ENCODE measurements at places on chromosomes 1 and 21.

- no peak for DNase-seq
Measured at GRCh38 chr1:243716906-243717305, 133.1 kb downstream of the AKT3 start.

- DNase-seq = peak; percentile 41
Measured at GRCh38 chr1:155173478-155174323, at the start of gene TRIM46. TSS of gene TRIM46 (plus strand) at chr1:155173849. CDS start at chr1:155173967, 118 bp downstream.

DNA sequence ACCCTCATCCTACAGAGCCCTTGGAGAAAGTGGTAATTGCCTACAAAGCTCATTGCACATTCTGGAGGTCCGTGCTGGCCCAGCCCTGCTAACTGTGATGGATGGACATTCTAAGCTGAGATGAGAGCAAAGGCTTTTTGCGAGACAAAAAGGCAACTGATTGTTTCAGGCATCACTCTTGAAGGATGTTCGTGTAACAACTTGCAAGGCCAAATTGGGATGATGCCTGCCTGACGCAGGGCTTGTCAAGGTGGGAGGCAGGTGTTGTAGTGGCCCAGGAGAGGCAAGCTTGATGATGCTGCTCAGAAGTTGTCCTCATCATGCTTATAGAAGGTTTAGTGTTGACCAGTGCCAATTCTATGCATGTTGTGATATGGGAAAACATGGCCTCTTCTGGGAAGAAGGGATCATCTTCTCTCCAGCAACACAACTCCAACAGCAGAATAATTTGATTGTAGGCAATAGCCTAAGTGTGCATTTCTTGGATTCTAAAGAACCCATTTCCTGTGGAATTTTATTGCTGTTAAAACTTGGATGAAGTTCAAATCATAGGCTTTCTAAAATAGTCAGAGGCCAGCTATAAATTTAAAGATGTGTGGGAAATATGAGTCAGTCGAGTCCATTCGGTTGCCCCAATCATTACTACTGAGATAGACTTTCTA is 102.5 kb upstream of the COA6 start:
- DNase-seq = no peak

GRCh38 chr1:66695116-66695515 is 57.1 kb upstream of the DYNLT5 start:
- DNase-seq = no peak

DNA sequence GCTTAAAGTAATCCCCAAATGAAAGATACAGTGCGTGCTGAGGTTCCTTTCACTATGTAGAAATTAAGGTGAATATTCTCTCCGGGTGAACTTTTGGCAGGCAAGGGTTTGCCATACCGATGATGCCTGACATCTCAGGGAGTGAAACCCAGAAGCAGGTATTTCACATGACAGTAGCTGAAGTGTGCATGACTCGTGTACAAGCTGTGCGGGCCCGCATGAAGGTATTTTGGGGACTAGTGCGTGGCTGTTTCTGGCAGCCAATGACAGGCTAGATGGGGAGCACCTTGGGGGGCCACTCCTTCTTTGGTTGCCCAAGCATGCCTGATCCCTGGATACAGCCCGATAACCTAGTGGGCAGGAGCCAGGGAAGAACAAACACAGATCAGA is 569.0 kb downstream of the SMYD3 start:
- no peak for DNase-seq

DNA sequence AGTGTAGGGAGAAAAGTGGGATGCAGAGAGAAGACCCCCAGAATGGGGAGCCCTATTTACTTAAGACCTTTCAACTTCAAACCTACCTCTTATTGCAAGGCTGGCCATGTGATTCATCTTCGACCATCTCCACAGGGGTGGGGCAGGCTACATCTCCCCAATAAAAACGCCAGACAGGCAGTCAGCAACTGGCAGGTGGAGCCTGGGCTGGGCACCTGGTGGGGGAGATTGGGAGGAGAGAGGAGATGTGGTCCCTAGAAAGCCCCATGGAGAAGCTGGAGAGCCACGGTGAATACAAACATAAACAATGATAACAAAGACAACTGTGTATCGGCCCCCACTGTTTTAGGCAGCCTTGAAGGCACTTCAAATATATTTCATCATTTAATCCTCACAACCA is 336.7 kb upstream of the PROX1 start:
- no peak for DNase-seq

DNA sequence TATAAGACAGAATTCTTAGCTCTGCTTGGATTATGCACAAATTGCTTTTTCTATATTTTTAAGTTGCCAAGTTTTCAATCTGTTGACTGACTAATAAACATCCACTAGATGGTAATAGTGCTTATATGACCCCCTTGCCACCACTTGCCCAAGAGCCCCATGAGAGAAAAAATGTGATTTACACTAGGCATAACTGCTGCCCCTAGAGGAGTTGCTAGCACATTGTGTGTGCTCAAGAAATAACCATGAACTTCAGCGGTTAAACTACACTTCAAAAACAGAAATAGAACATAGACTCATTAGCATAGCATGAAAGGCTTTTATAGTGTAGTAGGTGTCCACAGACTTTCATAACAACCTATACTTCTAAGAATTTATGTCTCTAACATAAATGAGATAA is 61.4 kb downstream of the BRINP3 start:
- no peak for DNase-seq

DNA sequence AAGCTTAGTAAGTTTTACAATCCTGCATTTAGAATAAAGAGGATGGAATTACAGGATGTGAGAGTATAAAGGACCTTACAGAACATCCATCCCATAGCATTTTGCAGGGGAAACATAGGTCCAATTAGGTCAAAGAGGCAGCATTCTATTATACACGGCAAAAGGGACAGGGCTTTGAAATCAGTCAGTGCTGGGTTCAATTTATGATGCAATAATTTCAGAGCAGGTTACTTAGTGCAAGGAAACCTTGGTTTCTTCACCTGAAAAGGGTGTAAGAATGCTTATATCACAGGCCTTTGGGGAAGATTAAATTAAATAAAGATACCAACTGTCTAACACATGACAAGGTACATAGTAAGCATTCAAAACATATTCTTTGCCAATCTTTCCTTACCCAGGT is 17.1 kb upstream of the NTNG1 start:
- DNase-seq = no peak

DNA sequence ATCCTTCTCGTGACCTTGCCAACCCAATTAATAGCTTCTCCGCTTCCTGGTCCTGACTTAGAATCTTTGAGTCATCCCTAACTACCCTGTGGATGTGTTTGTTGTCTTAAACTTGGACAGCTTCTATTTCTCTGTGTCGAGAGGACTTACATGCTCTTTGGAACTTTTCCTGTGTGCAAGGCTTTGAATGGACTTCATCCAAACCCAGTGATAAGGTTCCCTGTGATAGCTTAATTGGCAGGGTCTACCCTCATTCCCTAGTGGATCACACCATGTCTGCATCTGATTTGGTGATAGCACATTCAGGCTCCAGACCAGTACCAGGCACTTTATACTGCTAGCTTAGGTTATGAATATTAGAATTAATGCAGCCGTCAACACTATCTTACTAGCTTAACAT is 378.2 kb upstream of the KAZN start:
- no peak for DNase-seq

GRCh38 chr1:84913555-84913892 is 20.5 kb upstream of the LPAR3 start:
- DNase-seq = no peak

DNA sequence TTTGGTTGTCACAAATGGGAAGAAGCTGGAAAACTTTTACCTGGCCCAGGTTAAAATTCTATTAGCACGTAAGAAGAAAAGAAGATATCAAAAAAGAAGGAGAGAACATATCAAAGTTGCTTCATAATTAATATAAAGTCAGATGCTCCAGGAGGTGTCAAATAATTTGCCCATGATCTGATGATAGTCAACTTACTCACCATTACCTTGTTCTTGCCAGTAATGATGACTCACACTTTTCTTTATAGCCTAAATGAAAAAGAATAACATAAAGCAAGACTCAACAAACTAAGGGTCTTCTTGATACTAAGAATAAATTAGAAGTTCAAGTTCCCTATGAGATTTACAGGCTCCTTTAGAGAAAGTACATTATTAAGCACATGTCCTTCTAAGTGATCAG is 580.4 kb downstream of the TTLL7 start:
- no peak for DNase-seq

All from tongue (tissue), 3 donors.